Activated naive CD8-positive, alpha-beta T cell treated with anti-CD3 and anti-CD28 coated beads, Interleukin-2, amount 10 ng/mL, durations not matched to agents 7 days and 5 days (primary cell): ENCODE measurements at places on chromosomes 3 and 15.
A peak's percentile ranks its signal among the peaks of the same experiment; 100 is the strongest.

- peaks cover 7% of the 10 kb centered on the region for H3K27me3 ChIP-seq
Measured at GRCh38 chr15:66103293-66103590, 150.3 kb downstream of the MEGF11 start.

GRCh38 chr15:92801774-92802464 is 98.2 kb upstream of the CHD2 start:
- H3K27me3 ChIP-seq = no peaks in the 10 kb centered on the region
- H3K4me3 ChIP-seq = no peak overlapping the region
- peaks cover 5% of the 10 kb centered on the region for H3K36me3 ChIP-seq
- no peak for DNase-seq
- peaks cover 17% of the 10 kb centered on the region for H3K4me1 ChIP-seq

DNA sequence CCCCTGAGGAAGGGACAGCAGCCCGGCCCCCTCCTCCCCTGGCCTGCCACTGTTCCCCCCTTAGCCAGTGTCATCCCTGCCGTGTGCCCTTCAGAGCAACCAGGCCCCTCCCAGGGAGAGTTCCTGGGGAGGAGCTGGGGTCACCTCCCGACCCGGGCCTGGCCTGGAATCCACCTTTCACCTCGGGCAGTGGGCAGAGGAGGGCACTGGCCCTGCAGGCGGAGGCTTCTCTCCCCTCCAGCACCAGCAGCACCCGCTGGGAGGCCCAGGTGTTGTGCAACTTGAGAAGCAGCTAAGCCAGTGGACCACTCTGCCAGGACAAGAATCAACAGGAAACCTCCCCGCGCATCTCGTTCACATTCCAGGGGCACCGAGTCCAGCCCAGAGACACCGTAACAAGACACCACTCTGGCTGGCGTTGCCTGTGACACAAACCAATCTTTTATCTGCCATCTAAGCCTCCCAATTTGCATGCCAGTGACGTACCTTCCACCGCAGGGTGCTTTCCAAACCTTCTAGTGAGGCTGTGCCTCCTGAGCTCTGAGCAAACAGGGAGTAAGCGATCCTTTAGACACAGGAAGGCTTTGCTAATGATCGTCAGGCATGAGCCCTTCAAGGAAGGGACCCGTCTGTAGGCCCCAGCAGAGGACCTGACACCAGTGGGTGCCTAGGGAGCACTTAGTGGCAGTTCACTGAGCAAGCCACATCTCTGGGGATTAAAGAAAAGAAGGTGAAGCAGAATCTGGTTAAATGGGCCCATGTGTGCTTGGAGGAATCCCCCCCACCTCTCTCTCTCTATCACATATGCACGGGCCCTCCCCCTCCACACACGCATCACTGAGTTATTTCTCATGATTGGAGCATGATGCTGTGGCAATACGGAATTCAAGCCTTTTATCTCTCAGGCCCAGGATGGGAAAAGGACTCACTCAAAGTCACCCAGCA is 98.9 kb upstream of the TLE3 start:
- H3K27me3 ChIP-seq = peaks cover 2% of the 10 kb centered on the region
- H3K4me3 ChIP-seq = no peak overlapping the region
- H3K4me1 ChIP-seq = no peaks in the 10 kb centered on the region
- H3K27ac ChIP-seq = no peak overlapping the region
- H3K36me3 ChIP-seq = no peaks in the 10 kb centered on the region

GRCh38 chr15:74203914-74204431 is 1.4 kb upstream of the STRA6 start:
- peaks cover 12% of the 10 kb centered on the region for H3K4me1 ChIP-seq
- H3K27me3 ChIP-seq = peaks cover 10% of the 10 kb centered on the region
- no peaks in the 10 kb centered on the region for H3K36me3 ChIP-seq
- no peak overlapping the region for H3K27ac ChIP-seq
- H3K4me3 ChIP-seq = no peak overlapping the region

DNA sequence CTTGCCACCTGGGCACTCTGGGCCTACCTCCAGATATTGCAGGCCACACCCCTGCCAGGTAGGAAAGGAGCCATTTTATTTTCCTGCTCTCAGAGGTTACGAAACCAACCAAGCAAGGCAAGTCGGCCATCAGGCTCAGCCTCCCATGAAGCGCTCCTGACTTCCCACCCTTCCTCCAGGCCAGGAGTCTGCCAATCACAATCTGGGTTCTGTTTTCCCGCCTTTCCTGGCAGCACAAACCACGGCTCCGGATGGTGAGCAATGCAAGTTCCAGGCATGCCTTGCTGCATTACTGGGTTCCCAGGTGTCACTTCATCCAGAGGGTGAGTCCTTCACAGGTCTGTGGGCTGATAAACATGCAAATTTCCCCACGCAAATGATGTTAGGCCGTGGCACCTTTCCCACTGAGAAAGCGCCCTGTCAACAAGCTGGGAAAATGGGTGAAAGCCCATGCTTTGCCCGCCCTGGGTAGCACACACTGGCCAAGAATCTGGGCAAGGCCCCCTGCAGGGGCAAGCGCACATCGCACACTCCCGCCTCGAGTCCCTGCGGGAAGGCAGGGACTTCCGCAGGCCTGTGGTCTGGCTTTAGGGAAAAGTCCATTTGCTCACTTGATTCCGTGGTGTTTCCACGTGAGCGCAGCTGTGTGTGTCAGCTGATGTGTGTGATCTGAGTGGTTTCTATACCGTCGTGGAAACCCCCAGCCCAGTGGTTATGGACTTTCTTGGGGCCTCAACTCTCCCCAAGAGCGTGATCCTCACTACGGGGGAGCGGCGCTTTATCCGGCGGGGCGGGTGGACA is 61.6 kb upstream of the RYK start:
- DNase-seq = no peak
- H3K27me3 ChIP-seq = peaks cover 54% of the 10 kb centered on the region
- H3K36me3 ChIP-seq = no peaks in the 10 kb centered on the region
- no peak overlapping the region for H3K4me3 ChIP-seq

GRCh38 chr3:123980539-123980938 is 11.4 kb downstream of the ROPN1 start:
- no peaks in the 10 kb centered on the region for H3K4me1 ChIP-seq
- H3K27me3 ChIP-seq = peaks cover 36% of the 10 kb centered on the region
- no peak for DNase-seq
- no peak overlapping the region for H3K4me3 ChIP-seq

GRCh38 chr3:183455089-183455488 is 26.7 kb upstream of the MCF2L2 start:
- no peak overlapping the region for H3K27ac ChIP-seq
- no peaks in the 10 kb centered on the region for H3K4me1 ChIP-seq
- no peaks in the 10 kb centered on the region for H3K27me3 ChIP-seq
- H3K4me3 ChIP-seq = no peak overlapping the region
- H3K36me3 ChIP-seq = peaks cover 11% of the 10 kb centered on the region

- no peaks in the 10 kb centered on the region for H3K36me3 ChIP-seq
- H3K27ac ChIP-seq = no peak overlapping the region
- no peak for DNase-seq
- no peak overlapping the region for H3K4me3 ChIP-seq
- no peaks in the 10 kb centered on the region for H3K27me3 ChIP-seq
- no peaks in the 10 kb centered on the region for H3K4me1 ChIP-seq
Measured at GRCh38 chr3:60636846-60637245, 614.4 kb downstream of the FHIT start.

- peak overlapping the region; percentile 39 for H3K27ac ChIP-seq
- H3K36me3 ChIP-seq = peaks cover 3% of the 10 kb centered on the region
- DNase-seq = no peak
- peaks cover 11% of the 10 kb centered on the region for H3K4me1 ChIP-seq
- peak overlapping the region; percentile 84 for H3K4me3 ChIP-seq
Measured at GRCh38 chr15:80693682-80694610, 1.2 kb upstream of the ABHD17C start.

GRCh38 chr3:72231439-72232196 is 446.7 kb upstream of the PROK2 start:
- H3K36me3 ChIP-seq = no peaks in the 10 kb centered on the region
- H3K27ac ChIP-seq = no peak overlapping the region
- no peaks in the 10 kb centered on the region for H3K4me1 ChIP-seq
- H3K27me3 ChIP-seq = no peaks in the 10 kb centered on the region

- DNase-seq = no peak
- peaks cover 2% of the 10 kb centered on the region for H3K27me3 ChIP-seq
- peaks cover 3% of the 10 kb centered on the region for H3K36me3 ChIP-seq
- H3K27ac ChIP-seq = no peak overlapping the region
Measured at GRCh38 chr3:183563536-183563874, 8.0 kb upstream of the KLHL6 start.

DNA sequence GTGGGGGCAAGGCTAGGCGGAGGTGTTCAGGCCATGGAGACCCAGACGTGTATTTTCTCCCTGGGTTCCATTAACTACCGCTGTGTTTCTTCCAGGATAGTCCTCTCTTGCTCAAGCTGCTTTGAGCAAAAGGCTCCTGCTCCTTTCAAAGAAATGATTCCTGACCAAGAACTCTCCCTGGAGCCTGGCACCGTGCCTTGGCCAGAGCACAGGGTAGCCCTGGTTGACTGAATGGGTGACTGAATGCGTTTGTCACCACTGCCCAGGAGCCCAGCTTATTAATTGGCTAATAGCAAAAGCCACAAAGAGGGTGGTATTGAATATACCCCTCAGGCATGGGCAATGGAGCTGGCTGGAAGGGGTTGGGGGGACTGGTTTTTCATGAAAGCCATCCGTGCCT is 13.9 kb downstream of the RASGRF1 start:
- peaks cover 2% of the 10 kb centered on the region for H3K4me1 ChIP-seq
- peaks cover 3% of the 10 kb centered on the region for H3K27me3 ChIP-seq
- no peak overlapping the region for H3K4me3 ChIP-seq
- DNase-seq = no peak
- H3K27ac ChIP-seq = no peak overlapping the region

- DNase-seq = no peak
- H3K27me3 ChIP-seq = peaks cover 4% of the 10 kb centered on the region
- no peaks in the 10 kb centered on the region for H3K36me3 ChIP-seq
- H3K4me3 ChIP-seq = no peak overlapping the region
Measured at GRCh38 chr15:95604634-95605036, 725.9 kb upstream of the NR2F2 start.

DNA sequence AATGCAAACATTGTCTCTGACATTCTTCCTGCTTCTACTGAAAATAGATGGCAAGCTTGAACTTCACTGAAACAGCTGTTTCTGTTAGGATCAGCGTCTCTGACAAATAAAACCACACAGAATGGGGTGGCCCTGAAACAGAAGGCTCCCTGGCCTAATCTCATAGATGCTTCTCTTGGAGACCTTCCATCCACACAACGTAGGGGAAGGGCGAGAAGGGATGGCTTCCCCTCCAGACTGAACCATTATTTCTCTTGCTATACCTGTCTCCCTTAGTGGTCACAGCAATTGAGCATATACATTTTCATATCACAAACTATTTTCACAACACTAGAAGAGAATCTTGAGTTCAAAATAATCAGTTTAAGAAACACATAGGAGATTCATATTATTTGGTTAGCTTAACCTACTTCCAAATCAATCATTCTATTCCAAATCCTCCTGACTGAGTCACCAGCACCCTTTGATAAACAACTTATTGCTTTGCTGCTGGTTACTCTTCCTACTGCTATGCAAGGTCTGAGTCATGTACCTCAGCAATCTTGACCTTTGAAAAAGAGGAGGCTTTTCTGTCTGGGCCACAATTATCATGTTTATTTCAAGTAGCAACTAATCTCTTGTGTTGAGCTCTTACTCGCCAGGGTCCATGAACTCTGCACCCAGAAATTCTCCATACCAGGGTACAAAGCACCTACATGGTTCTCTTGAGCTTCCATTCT is 45.5 kb downstream of the CBLB start:
- H3K4me1 ChIP-seq = peaks cover 47% of the 10 kb centered on the region
- H3K36me3 ChIP-seq = peaks cover 61% of the 10 kb centered on the region
- DNase-seq = no peak
- H3K27me3 ChIP-seq = no peaks in the 10 kb centered on the region
- no peak overlapping the region for H3K4me3 ChIP-seq
- H3K27ac ChIP-seq = peak overlapping the region; percentile 22

- no peak for DNase-seq
- H3K27me3 ChIP-seq = peaks cover under 1% of the 10 kb centered on the region
- H3K4me3 ChIP-seq = no peak overlapping the region
Measured at GRCh38 chr3:110727056-110727455, 344.6 kb upstream of the NECTIN3 start.

DNA sequence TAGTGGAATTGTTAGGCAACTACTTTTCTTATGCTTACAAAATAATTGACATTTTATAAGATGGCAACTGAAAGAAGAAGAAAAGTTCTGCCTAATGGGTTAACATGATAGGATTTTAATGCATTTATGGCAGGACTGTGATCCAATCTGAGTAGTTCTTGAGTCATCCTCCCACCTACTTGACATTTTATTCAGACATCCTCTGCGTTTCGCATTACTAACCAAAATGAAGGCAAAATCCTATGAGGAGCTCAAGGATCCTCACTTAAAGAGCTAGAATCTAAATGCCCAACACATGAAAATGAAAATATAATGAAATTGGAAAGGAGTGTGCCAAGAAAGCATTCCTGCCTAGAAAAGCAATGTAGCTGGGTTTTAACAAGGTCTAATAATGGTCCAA is 581.1 kb upstream of the SEMA6D start:
- no peak overlapping the region for H3K4me3 ChIP-seq
- H3K36me3 ChIP-seq = no peaks in the 10 kb centered on the region
- no peaks in the 10 kb centered on the region for H3K27me3 ChIP-seq
- DNase-seq = no peak
- no peak overlapping the region for H3K27ac ChIP-seq
- H3K4me1 ChIP-seq = no peaks in the 10 kb centered on the region

GRCh38 chr3:112681822-112682325 is 40.9 kb upstream of the CCDC80 start:
- H3K4me3 ChIP-seq = no peak overlapping the region
- H3K36me3 ChIP-seq = no peaks in the 10 kb centered on the region
- H3K27me3 ChIP-seq = peaks cover 6% of the 10 kb centered on the region
- peaks cover 9% of the 10 kb centered on the region for H3K4me1 ChIP-seq
- no peak for DNase-seq

GRCh38 chr15:80982205-80982604 is 7.4 kb downstream of the MESD start:
- no peak for DNase-seq
- H3K27ac ChIP-seq = peak overlapping the region; percentile 28
- H3K4me1 ChIP-seq = peaks cover 43% of the 10 kb centered on the region
- H3K4me3 ChIP-seq = no peak overlapping the region
- peaks cover 22% of the 10 kb centered on the region for H3K36me3 ChIP-seq

GRCh38 chr3:52150357-52150756 is 3.9 kb downstream of the POC1A start:
- no peaks in the 10 kb centered on the region for H3K27me3 ChIP-seq
- no peak for DNase-seq

GRCh38 chr3:133830071-133830470 is 24.5 kb downstream of the SRPRB start:
- peaks cover 2% of the 10 kb centered on the region for H3K27me3 ChIP-seq
- no peak for DNase-seq
- H3K4me3 ChIP-seq = no peak overlapping the region
- H3K4me1 ChIP-seq = no peaks in the 10 kb centered on the region
- peaks cover 6% of the 10 kb centered on the region for H3K36me3 ChIP-seq

- peaks cover 13% of the 10 kb centered on the region for H3K36me3 ChIP-seq
- peak overlapping the region; percentile 56 for H3K27ac ChIP-seq
- no peaks in the 10 kb centered on the region for H3K27me3 ChIP-seq
Measured at GRCh38 chr3:53252096-53252946, 3.5 kb downstream of the TKT start.
